ENCODE measurements at places on chromosomes 2 and 18.

DNA sequence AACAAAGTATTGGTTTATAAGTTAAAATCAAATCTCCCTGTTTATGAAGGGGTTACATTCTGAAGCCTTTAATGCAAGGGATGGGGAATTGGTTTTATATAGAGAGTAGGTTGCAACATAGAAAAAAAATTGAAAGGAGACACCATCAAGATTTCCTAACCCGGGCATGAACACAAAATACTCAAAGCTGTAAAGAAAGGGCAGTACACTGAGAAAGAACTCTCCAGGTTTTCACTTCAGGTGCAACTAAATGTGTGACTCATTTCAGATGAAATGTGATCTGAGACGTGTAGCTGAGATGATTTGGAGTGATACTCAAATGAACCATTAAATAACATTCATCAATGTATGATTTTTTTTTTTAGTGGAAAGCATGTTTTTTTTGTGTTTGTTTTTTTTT, 43.6 kb downstream of the SANBR start:
- no peak for DNase-seq

DNA sequence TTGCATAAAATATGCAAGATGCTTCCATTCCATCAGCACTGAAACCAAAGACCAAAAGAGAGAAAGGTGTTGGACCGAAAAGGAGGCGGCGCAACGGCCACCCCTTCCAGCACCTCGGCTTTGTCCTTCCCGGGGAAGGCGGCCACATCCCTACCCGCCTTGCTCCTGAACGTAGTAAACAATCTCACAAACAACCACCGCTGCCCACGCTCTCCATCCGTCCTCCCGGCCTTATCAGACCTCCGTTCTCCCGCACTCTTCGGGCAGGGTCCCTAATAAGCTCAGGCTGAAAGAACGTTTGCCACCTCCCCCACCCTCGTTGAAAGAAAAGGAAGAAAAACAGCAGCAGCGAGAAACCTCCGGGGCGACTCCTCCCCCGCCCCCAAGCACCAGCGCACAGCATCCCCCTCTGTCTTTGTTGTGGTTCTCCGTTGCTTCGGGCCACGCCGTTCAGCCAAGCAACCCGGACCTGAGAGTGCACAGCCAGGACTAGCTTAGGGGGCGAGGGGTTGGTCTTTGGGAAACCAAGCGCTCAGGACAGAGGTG, 4.4 kb downstream of the EVX2 start:
- no peak for DNase-seq

DNA sequence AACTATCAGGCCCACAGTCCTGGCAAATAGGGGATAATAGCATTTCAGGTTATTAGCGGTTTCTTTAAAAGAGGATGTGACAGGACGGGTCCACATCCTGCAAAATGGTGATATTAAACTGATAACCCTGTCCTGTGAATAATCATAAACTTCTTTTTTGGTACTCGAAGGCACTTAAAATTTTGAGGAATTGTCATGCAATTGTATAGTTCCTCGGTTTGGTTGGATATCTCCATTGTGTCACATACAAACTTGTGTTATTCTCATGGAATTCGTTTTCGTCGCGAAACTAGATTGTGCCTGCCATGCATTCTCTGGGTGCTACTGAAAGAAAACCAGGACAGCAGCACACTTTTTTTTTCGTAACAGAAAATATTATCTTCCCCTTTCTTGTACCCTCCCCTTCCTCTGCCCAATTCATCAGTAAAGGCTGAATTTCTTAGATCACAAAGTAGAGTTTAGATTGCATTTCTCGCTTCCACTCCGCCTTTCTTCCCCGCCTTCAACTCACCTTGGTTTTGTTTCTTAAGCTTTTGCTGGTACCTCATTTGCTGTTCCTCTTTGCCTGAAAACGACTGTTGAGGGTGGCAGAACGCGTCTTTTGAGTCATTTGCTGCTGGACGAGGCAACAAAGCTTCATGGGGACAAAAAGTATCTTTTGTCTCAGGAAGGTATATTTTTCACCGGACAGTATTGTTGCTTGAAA, 1.3 kb downstream of the CERS6 start:
- no peak for DNase-seq

- DNase-seq = no peak
Measured at GRCh38 chr2:212282671-212283261, 255.8 kb downstream of the ERBB4 start.

- DNase-seq = no peak
Measured at GRCh38 chr18:11516751-11517503, 92.5 kb upstream of the SLC35G4 start.

GRCh38 chr2:121682396-121683298, 33.4 kb upstream of the CLASP1 start:
- DNase-seq = peak; percentile 43

GRCh38 chr2:11925295-11926066, 179.0 kb downstream of the LPIN1 start:
- no peak for DNase-seq

DNA sequence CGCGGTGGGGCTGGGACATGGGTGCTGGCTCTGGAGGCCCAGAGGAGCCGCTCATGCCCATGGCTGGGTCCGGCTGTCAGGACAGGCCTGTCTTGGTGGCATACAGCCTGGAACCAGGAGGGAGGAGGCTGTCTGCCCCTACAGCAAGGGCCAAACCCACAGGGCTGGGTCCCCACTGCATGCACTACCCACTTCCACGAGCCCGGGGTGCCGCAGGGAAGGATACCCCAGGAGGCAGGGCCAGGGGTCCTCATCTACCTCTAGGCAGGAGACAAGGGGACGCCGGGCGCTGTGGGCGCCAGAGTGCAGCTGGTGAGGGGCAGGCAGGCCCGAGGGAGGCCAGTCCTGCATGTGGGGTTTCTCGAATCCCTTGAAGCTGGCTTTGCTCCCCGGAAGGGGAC, 95.1 kb upstream of the GPC1 start:
- no peak for DNase-seq

GRCh38 chr2:7094231-7094741, 177.1 kb downstream of the RNF144A start:
- no peak for DNase-seq

DNA sequence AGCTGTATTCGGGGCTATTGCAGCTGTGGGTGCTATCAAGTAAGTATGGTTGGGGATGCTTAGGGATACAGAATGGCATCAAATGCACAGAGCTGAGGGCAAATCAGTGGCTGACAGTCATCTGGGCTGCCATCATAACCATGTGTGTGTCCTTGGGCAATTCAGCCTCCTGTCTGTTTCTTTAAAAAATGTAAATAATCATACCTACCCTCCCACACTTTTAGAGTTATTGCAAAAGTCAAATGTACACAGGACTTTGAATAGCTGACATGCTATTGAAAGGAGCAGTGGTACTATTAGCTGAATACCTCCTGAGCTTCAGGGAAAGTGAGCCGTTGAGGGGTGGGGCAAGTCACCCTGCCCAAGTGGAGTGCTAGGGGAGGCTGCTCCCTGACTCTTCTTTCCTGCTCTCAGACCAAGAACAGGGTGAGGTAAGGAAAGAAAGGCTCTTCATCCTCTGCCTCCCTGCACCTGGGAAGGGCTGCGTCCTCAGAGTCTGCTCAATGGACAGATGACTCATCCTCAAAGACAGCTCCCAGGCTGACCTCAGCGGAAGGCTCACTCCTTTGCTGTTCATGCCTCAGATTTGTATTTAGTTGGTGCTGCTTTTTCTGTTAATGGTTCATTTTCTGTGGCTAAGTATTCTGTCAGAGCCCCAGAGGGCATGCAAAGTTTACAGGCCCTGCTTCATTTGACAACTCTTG, 54.9 kb upstream of the BZW1 start:
- DNase-seq = peak; percentile 56

DNA sequence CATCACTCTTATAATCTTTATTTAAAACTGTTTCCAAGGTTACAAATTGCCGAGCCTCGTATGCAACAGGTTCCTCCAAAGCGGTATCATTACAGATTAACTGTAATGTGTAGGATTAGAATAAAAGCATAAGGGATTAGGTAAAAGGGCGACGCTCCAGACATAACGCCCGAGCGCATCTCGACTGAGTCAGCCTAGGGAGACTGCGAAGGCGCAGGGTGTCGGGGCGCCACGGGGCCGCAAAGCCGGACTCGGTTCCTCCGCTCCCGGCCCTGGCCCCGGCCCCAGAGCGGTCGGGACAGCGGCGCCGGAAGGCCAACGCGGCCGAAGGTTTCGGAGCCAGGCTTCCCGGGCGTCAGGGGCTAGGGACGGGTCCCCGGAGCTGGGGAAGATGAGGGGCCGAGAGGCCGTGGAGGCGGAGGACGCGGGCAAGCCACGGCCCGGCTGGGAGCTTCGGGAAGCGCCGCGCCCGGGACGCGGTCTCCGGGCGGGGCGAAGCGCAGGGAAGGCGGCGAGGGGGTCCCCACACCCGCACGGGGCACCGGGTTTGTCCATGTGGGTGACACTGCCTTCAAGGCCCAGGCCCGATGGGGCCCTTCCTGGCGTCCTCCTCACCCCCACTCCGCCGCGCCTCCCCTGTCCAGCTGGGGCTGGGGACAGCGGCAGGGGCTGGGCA, 12.9 kb upstream of the SIX3 start:
- no peak for DNase-seq

DNA sequence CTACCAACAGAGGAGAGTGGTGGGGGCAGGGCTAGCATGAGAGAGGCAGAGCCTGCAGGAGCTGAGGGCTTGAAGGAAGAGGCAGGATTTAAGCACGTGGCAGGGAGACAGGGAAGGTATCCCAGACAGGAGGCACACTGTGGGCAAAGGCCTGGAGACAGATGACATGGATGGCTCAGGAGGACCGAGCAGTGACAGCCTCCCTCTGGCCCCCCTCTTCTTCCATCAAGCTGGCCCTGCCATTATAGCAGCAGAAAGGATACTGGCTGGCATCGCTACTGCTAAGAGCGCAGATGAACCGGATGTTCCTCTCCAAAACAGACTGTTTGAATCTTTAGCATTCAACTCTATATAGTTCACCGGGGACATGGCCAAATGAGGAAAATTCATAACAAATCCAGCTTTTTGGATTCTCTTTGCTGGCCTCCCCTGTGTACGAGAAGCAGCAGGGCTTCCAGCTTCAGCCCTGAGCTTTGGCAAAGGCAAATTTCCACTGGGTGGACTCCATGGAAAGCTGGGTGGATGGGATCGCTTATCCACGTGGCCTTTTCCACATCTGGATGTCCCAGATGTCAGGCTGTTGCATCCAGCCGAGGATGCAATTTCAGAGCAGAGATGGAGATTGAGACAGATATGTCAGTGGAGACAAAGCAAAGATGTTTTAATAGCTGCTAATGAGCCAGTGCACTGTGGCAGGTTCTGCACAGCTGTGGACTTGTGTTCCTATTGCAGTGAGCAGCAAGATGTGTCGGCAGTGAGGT, 36.2 kb downstream of the CAPN13 start:
- no peak for DNase-seq

DNA sequence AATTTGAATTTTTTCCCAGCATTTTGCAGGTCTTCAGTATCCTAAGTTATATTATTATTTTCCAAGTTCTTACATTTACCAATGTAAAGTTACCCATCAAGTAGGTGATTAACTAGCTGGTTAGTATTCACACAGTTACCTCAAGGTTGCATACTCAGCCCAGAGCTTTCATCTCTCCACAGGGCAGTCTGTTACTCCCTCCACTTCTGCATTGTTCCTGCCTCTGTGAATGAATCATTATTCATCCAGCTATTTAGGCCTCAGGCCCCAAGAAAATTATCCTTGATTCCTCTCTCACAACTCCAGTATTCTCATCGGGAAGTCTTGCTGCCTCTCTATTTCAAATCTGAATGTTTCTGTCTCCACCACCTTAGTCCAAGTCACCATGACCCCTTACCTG, 92.2 kb downstream of the SMC6 start:
- DNase-seq = no peak

- DNase-seq = no peak
Measured at GRCh38 chr2:101173707-101174295, 22.6 kb upstream of the TBC1D8 start.

DNA sequence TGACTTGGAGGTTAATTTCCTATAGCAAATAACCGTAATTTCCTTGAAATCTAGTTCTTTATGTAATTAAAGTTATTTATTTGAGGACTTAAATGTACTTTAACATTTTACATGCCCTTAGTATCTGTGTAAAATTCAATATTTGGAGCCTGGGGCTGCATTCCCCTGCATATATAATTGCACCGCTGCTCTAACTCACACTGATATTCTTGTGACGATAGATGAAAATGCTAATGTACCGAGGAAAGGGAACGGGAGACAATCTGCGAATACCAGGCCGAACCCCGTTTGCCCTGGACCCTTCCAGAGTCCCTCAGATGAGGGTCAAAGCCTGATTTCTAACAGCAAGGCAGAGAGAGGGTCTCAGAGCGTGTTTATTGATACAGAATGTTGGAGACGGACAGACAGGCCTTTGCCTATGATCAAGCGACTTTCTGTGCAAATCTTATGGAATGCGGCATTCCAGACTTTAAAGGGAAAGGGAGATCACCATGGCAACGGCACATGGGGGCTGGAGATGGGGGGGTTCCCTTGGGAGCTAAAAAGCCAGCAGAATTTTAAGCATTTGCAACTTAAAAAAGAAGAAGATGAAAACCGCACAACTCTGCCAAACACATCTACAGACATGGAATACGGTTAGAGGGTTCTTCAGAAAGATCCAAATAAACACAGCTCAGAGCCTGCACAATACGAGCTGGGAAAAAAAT, 57.6 kb upstream of the TWIST2 start:
- no peak for DNase-seq

- no peak for DNase-seq
Measured at GRCh38 chr2:178946494-178946893, 103.4 kb downstream of the CCDC141 start.

DNA sequence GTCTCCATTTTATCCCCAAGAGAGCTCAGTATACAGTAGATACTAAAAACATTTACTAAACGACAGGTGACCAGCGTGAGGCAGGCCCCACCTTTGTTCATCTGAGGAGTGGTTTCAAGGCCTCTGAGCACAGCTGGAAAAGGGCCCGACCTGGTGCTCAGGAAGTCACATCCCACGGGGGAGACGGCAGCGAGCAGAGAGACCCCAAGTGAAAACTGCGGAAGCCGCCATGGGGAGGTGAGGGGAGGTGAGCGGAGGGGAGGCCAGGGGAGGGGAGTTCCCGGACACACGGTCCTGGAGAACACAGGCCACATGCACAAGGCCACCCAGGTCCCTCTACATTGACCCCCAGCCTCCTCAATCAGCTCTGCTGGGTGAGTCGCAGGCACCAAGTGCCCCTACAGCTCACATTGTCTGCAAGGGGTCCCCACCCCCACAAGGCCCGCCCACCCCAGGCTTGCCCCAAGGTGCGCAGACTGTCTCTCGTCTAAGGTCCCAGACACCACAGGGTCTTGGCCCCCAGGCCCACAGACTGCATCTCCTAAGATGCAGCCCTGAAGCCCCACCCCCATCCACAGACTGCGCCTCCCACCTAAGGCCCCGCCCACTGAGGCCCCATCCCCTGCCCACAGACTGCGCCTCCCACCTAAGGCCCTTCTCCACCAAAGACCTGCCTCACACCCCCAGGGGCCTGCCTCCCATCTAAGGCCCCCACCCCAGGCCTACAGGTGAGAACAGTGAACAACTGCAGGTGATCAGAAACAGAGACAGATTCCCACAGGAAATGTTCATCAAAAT, 19.1 kb downstream of the PARD6G start:
- no peak for DNase-seq

Measured in Karpas-422 (cell line).